ENCODE measurements at places on chromosomes 11 and 22. TPM values are rescaled to one million over a fixed set of nuclear protein-coding genes. Genes with fewer than 3 reads are reported as not detected.

POU2AF2 gene
- not detected for total RNA-seq

PATE2 gene
- 0.44 TPM for total RNA-seq

IL18 gene
- 0.31 TPM for total RNA-seq

MS4A10 gene
- not detected for total RNA-seq

OR4A16 gene
- not detected for total RNA-seq

EHF gene
- total RNA-seq, result not detected

PRG3 gene
- total RNA-seq, result not detected

ZP1 gene
- total RNA-seq, result not detected

OR5AP2 gene
- not detected for total RNA-seq

APOBEC3A gene
- total RNA-seq, result not detected

INS gene
- not detected for total RNA-seq

TMEM138 gene
- 43.6 TPM for total RNA-seq

SLC17A6 gene
- not detected for total RNA-seq

OR56B1 gene
- not detected for total RNA-seq

TMEM86A gene
- total RNA-seq, result 2.3 TPM

APOA5 gene
- 0.11 TPM for total RNA-seq

B4GAT1 gene
- total RNA-seq, result 26.3 TPM

RAB3IL1 gene
- total RNA-seq, result 1.8 TPM

CRACR2B gene
- total RNA-seq, result 29.0 TPM

VSIG10L2 gene
- not detected for total RNA-seq

UPK3A gene
- not detected for total RNA-seq

FOLH1 gene
- total RNA-seq, result not detected

RPS19BP1 gene
- 72.2 TPM for total RNA-seq

CTSW gene
- total RNA-seq, result not detected

KLHDC7B gene
- not detected for total RNA-seq

C2CD2L gene
- 5.5 TPM for total RNA-seq

ALG8 gene
- total RNA-seq, result 78.8 TPM

CLTCL1 gene
- 11.7 TPM for total RNA-seq

FAM227A gene
- total RNA-seq, result 4.2 TPM

HSPB2 gene
- total RNA-seq, result not detected

Measured in H9 (cell line).